NCI-H1105 treated with DMSO at 0.1 percent for 48 hours (cell line): ENCODE measurements at places on chromosomes 11 and 22.

DNA sequence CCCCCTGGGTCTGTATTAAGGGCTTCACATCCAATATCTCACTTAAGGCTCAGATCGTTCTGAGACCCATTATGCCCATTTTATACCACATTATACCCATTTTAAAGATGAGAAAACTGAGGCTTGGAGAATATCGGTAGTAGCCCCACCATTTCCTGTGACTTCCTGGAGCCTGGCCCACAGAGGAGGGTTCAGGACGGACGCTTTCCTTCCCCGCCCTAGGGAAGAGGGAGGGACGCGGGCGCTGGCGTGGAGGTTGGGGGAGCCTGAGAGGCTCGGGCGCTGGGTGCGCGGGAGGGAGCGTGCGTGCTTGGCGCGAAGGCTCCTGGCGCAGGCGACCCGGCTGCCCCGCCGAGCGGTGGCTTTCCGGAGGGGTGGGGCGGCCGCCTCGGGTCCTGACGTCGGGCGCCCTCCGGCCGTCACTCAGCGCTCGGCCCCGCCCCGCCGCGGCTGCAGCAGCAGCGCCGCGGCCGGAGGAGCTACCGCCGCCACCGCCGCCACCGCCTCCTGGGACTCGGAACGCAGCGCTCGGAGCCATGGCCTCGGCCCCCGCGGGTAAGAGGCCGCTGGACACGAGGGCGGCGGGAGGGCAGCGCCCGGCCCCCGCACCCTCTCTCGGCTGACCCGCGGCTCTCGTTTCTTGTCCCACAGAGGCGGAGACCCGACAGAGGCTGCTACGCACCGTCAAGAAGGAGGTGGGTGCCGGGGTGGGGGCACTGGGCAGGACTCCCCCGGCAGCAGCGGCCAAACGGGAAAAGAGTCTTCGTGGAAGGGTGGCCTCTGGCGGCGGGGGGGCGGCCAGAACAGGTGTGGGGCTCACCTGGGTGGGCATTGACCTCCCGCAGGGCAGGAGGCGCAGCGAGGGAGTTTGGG lies at the start of gene SGSM1:
Gene SGSM1 (plus strand): TSS at position 422 of the 873 bp plus-strand sequence. CDS start 115 bp downstream, at position 537.
- DNase-seq: no peak

- DNase-seq: no peak
These were observed 5.7 kb downstream of the LRRC10B start for GRCh38 chr11:61514050-61514917.

DNA sequence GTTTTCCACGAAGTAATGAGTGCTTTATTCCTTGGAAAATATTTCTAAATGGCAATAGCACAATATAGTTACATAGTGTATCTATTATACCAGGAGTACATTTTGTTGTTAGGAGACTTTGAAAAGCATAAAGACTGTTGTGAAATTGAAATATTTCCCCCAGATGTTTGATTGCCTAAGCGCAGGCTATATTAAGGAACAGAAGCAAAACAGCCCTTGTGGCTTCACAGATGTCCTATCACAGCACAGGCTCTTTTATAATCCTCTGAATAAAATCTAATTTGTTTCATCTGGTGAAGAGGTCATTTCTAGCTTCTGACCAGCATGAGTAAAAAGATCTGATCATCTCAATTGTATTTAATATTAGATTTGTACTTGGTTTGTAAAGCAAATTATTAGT lies 48.2 kb downstream of the BSX start:
- no peak for DNase-seq

DNA sequence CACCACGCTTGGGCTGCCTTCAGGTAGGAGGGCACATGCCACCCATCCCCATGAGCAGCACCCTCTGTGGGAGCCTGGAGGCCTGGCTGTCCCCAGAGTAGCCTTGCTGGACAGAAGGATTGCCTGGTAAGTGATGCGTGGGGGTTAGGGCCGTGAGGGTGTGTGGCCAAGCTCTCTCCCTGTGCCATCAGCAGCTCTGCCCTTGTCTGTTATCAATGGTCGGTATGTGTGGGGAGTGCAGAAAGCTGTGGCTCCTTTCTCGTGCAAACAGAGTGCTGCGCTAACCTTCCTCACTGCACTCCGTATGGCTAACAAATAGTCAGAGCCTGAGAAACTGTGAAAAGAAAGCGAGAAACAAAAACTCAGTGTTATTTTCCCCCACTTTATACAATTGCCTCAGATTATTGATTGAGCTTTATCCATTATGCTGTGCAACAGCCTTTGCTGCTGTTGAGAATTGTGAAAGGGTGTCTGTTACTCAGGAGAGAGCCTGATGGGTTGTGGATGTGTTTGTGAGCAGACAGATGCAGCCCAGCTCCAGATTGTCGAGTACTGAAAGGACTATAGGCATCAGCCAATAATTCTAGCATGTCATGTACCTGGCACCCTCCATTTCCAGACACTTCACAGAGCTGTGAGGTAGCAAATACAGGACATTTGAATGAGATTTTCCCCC lies 432.2 kb downstream of the NTM start:
- no peak for DNase-seq

- peak; percentile 77 for DNase-seq
These were observed 62.0 kb upstream of the UCP3 start for GRCh38 chr11:74070723-74071492.

- no peak for DNase-seq
These were observed 60.4 kb downstream of the LARGE2 start for GRCh38 chr11:45982656-45983470.

- DNase-seq: no peak
These were observed 24.8 kb downstream of the ADAMTS15 start for GRCh38 chr11:130473056-130473794.

DNA sequence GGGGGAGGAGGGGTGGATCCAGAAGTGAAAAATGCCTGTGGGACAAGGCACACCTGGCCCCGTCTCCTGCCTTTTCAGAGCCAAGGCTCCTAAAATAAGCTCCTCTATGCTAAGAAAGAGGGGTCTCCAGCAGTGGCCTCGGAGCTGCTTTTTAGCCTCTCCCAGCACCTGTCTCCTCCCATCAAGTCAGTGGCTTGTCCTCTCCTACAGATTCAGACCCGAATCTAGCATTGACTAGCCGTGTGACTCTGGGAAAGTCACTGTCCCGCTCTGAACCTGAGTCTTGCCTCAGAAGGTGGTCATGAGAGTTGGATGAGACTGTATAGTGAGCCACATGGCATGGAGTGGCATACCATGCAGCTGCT lies 90.8 kb upstream of the THY1 start:
- no peak for DNase-seq

DNA sequence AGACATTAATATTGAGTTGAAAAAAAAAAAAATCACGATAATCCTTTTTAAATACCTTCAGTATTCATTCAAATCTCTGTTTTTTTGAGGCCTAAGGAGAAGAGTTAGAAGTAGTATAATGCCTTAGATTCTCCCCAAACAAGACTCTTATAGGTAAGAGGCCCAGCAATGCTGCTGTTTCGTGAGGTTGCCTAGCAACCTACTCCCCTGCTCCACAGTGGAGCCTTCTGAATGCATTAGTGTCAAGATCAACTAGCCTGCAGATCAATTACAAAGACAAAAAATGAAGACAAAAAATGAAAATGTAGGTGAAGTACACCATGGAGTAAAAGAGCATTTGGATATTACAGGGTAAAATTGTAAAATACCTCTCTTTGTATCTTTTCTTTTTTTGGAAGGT lies 229.8 kb upstream of the LUZP2 start:
- DNase-seq: no peak

GRCh38 chr11:92286709-92287108 lies 62.1 kb downstream of the FAT3 start:
- no peak for DNase-seq

DNA sequence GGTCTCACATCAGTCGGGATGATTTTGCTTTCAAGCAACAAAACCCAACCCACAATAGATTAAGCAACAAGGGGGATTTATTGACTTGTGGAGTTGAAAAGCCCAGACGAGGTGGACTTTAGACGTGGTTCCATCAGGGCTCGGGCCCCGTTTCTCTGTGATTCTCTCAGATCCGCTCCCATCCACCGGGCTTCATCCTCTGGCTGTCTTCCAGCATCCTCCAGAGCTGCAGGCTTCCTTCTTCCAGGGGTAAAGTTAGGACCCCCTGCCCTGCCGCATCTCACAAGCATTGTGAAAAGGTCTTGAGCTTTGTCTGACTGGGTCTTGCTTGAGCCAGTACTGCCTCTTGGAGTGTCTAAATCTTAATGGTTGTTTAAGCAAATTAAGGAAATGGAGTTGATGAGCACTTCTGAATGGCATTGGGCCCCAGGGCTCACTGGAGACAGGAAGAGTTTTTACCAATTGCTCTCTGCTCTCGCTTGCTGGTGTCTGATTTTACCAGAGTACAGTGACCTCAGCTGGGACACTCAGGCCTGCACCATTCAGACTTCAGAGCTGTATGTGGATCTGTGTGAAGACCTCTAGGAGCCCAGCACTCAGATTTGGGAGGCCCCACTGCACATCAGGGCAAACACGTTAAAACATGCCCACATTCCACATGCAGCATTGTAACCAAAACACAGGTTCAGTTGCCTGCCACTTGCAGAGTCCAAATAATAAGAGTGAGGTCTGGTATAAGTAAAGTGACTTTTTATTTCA lies 13.5 kb upstream of the FTH1 start:
- DNase-seq: no peak

- no peak for DNase-seq
These were observed 7.6 kb upstream of the RNH1 start for GRCh38 chr11:514606-515005.

- peak; percentile 79 for DNase-seq
These were observed 18.2 kb downstream of the TEAD1 start for GRCh38 chr11:12692229-12693075.

- DNase-seq: no peak
These were observed 18.5 kb downstream of the TRIM5 start for GRCh38 chr11:5666402-5666793.

DNA sequence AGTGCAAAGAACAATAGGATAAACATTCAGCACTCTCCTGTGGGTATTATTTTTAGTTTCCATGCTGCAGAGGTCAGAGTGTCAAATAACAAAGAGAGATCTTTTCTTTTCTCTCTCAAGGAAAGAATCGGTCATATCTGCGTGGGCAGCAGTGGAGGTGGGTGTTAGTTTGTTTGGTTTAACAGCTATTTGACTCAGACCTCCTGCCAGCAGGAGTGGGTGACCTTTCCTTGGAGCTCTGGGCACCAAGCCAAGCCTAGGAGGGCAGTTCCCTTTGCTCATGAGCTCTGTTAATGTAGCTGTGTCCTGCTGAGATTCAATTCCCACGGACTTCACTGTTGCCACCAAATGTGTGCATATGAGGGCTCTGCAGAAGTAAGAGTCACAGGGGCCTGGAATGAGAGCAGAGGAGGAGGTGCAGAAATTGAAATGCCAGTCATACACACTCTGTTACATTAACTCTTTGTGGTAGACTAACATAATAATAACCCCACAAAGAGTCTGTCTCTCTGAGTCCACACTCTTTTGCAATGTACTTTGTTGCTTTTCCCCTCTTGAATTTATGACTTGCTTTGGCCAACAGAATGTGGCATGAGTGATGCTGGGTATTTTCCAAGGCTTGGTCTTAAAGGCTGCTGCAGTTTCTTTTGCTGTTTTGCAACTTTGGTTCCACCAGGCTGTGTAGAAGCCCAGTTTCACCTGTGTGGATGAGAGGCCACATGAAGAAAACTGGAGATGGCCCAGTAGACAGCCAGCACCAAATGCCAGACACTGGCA lies 76.0 kb upstream of the GRK3 start:
- DNase-seq: peak; percentile 41

DNA sequence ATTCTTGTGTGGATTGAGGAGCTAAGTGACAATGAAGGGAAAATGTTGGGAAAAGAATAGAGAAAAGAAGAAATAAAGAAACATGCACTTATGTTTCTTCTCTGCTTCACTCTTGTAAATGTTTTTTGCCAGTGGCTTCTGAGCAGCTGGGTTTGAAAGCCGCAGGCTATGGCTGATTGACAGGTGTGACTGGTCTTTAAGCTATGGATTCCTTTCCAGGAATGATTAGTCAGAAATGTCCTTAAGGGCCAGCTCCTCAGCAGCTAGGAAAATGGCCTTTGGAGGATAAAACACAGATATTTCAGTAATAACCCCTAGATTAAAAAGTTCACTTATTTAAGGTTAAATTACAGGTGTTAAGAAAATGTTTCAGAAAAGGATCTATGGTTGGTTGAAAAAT lies 6.5 kb upstream of the USP28 start:
- no peak for DNase-seq

GRCh38 chr22:37282385-37282677 lies at the start of gene CYTH4:
TSS of gene CYTH4 (plus strand) at chr22:37282508. CDS start at chr22:37282570, 62 bp downstream.
- no peak for DNase-seq

- DNase-seq: no peak
These were observed 187.8 kb upstream of the DDI1 start for GRCh38 chr11:103848686-103849085.

- no peak for DNase-seq
These were observed 93.9 kb downstream of the TRMU start for GRCh38 chr22:46429325-46429853.

DNA sequence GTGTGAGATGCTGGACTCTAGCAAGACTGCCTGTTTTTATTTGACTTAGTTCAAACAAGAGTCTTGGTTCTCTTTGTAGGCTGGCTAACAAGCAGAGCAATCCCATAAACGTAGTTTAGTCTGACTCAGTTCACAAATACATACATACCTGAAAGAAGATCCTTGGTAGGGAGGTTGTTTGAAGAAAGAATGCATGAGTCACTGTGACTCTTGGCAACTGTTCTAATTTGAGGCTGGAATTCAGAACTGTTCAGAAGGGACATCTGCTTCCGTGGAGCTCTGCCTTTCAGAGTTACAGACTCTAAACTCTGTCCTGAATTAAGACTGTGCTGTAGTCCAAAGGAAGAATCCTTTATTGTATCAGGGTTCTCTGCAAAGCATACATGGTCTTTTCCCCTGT lies 32.2 kb downstream of the C2CD3 start:
- no peak for DNase-seq

GRCh38 chr22:20021196-20022181 lies 579 bp downstream of the TANGO2 start:
- DNase-seq: no peak

GRCh38 chr22:50035131-50035881 lies 22.7 kb upstream of the IL17REL start:
- no peak for DNase-seq

- no peak for DNase-seq
These were observed 1276.1 kb downstream of the LRRC4C start for GRCh38 chr11:40183073-40184064.

GRCh38 chr11:16796311-16796710 lies 57.9 kb downstream of the C11orf58 start:
- no peak for DNase-seq

DNA sequence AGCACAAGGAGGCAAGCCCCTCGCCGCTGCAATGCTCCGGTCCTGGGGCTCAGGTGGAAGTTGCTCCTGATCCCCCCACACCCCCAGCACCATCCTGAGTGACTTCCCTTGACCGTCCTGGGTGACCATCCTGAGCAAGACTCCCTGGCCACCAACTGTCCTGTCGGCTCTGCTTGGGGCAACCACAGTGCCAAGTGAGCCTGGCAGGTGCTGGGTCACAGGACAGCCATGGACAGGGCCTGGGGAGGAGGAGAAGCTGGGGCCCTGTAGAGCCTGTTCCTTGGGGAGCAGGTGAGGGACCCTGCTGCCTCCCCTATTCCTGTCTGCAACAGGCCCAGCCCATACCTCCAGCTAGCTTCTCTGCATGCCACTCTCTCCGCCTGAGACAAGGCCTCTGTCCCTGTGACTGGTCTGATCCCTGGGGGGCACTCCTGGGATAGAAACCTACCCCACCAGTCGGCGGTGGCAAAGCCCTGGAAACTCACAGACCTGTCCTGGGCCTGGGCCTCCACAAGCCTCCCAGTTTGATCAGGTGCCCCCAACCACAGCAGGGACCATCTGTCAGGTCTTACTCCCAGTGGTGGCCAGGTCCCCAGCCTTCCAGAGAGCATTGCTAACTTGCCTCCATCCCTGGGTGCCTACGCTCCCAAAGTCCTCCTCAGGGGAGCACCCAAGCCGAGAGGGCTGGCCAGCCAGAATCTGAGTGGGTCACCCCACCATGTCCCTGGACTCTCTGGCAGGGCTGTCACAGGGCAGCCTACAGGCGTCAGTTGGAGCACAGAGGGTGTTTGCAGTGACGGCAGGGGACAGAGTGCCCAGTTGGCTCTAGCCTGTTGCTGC lies 68.7 kb upstream of the WNT7B start:
- DNase-seq: no peak
